ENCODE measurements at places on chromosomes 3 and 15.

- no peaks in the 10 kb centered on the region for H3K27me3 ChIP-seq
- no peak overlapping the region for H3K4me3 ChIP-seq
- no peaks in the 10 kb centered on the region for H3K4me1 ChIP-seq
- peaks cover 3% of the 10 kb centered on the region for H3K36me3 ChIP-seq
- no peak for DNase-seq
- H3K27ac ChIP-seq = no peak overlapping the region
Measured at GRCh38 chr3:47482366-47482765, 6.6 kb upstream of the SCAP start.

DNA sequence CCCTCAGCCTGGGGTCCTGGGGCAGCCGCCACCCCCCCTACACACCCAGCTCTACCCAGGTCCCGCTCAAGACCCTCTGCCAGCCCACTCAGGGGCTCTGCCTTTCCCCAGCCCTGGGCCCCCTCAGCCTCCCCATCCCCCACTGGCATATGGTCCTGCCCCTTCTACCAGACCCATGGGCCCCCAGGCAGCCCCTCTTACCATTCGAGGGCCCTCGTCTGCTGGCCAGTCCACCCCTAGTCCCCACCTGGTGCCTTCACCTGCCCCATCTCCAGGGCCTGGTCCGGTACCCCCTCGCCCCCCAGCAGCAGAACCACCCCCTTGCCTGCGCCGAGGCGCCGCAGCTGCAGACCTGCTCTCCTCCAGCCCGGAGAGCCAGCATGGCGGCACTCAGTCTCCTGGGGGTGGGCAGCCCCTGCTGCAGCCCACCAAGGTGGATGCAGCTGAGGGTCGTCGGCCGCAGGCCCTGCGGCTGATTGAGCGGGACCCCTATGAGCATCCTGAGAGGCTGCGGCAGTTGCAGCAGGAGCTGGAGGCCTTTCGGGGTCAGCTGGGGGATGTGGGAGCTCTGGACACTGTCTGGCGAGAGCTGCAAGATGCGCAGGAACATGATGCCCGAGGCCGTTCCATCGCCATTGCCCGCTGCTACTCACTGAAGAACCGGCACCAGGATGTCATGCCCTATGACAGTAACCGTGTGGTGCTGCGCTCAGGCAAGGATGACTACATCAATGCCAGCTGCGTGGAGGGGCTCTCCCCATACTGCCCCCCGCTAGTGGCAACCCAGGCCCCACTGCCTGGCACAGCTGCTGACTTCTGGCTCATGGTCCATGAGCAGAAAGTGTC, 30.2 kb downstream of the PTPN23 start:
- H3K4me1 ChIP-seq = no peaks in the 10 kb centered on the region
- no peaks in the 10 kb centered on the region for H3K27me3 ChIP-seq
- H3K27ac ChIP-seq = no peak overlapping the region

DNA sequence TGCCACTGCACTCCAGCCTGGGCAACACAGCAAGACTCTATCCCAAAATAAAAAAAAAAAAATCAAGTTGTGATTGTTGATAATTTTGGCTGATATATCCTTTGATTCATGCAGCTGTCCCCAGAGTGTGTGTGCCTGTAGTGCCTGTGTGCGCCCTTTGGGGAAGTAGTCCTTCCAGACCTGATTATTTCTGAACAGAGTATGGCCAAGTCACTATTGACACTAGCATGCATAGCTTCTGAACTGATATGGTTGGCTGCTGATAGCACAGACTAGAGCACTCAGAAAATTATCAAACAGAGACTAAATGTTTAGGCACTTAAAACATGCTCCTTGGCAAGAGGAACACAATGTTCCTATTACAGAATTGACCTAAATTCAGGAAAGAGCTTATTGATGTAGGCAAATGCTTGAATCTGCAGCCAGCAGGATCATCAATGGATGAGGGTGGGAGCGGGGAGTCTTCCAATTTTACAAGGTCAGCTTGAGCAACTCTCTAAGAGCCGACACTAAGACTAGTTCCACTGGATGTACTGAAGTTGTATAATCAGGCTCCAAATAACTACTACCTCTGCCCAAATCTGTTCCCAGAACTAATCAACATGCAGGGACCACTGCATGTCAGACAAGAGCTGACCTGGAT, 17.7 kb upstream of the PTPN9 start:
- no peak for DNase-seq
- no peak overlapping the region for H3K4me3 ChIP-seq
- no peaks in the 10 kb centered on the region for H3K27me3 ChIP-seq
- H3K36me3 ChIP-seq = peaks cover 17% of the 10 kb centered on the region
- H3K4me1 ChIP-seq = no peaks in the 10 kb centered on the region

DNA sequence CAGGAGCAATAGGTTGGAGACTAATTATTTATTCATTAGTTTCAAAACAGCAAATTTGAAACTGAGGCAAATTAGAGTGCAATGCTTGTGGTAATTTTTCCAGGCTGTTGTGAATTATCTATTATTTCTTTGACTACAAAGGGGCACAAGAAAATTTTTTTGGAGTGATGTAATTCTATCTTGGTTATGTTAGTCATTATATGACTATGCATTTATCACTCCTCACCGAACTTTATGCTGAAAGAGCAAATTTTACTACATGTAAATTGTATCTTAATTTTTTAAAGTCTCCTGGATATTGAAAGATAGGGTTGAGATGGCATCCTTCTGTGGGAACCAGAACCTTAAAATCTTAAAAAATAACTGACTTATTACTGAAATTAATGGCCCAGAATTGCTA, 320.0 kb upstream of the ROBO1 start:
- DNase-seq = no peak
- H3K27ac ChIP-seq = no peak overlapping the region
- H3K36me3 ChIP-seq = no peaks in the 10 kb centered on the region
- H3K27me3 ChIP-seq = no peaks in the 10 kb centered on the region
- H3K4me1 ChIP-seq = no peaks in the 10 kb centered on the region
- no peak overlapping the region for H3K4me3 ChIP-seq

GRCh38 chr3:124633524-124633923, 96.7 kb upstream of the UMPS start:
- peaks cover 30% of the 10 kb centered on the region for H3K4me1 ChIP-seq
- no peaks in the 10 kb centered on the region for H3K27me3 ChIP-seq
- DNase-seq = no peak
- peaks cover 4% of the 10 kb centered on the region for H3K36me3 ChIP-seq
- peak overlapping the region; percentile 42 for H3K27ac ChIP-seq

DNA sequence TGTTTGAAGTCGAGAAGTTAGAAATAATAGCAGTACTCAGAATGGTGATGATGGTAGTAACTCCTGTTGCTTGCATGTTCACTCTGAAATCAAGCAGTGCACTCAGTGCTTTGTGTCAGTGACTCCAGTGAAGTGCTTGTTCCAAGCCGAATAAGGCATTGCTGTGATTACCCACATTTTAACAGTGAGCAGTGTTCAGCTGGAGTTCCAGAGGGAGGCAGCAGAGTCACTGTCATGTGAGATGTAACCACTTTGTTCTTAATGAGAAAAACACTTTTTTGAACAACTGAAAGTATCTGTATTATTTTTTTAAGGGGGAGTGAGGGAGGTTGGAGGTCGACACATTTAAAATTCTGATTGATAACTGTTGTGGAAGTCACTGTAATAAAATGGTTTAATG, 3.7 kb downstream of the MDFIC2 start:
- H3K27ac ChIP-seq = no peak overlapping the region
- H3K36me3 ChIP-seq = no peaks in the 10 kb centered on the region
- H3K4me1 ChIP-seq = no peaks in the 10 kb centered on the region

GRCh38 chr15:77243135-77243534, 172.2 kb upstream of the TSPAN3 start:
- no peaks in the 10 kb centered on the region for H3K27me3 ChIP-seq
- no peak for DNase-seq
- no peak overlapping the region for H3K27ac ChIP-seq
- H3K4me1 ChIP-seq = no peaks in the 10 kb centered on the region
- H3K36me3 ChIP-seq = no peaks in the 10 kb centered on the region
- H3K4me3 ChIP-seq = no peak overlapping the region

DNA sequence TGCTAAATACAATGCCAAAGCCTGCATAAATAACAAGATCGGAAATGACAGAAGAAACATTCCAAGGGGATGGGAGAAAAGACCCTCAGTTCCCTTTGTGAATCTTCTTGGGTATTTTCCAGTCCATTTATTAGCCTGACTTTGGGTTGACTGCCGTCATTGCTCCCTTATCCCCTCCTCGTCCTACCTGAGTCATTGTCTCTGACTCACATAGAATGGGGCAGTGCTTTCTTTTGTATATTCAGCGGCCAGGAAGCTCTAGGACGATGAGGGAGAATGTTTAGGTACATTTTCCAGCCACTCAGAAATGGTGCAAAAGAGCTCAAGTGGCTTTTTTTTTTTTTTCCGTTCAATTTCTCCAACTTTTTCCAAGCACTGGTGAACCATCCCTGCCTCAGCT, 71.6 kb downstream of the KAT2B start:
- H3K27ac ChIP-seq = no peak overlapping the region
- no peaks in the 10 kb centered on the region for H3K4me1 ChIP-seq
- no peaks in the 10 kb centered on the region for H3K36me3 ChIP-seq
- peak; percentile 7 for DNase-seq
- H3K4me3 ChIP-seq = no peak overlapping the region
- no peaks in the 10 kb centered on the region for H3K27me3 ChIP-seq

DNA sequence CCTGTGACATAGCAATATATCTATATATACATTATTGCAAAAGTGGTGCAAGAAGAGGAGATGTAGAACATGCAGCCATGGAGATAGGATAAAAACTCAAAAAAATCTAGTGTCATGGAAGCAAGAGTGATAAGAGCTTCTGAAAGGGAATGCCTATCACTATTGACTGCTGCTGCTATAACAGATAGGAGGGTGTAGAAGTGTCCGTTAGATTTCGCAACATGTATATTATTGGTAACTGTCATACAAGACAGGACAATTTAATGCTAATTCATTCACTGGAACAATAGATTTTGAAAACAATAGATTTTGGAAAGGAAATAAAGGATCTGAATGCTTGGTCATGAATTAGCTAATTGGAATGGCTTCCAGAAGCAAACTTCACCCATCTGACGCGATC, 224.5 kb downstream of the ZNF385D start:
- no peak for DNase-seq
- no peaks in the 10 kb centered on the region for H3K27me3 ChIP-seq
- no peaks in the 10 kb centered on the region for H3K4me1 ChIP-seq
- no peaks in the 10 kb centered on the region for H3K36me3 ChIP-seq
- H3K4me3 ChIP-seq = no peak overlapping the region

- no peaks in the 10 kb centered on the region for H3K27me3 ChIP-seq
- no peak for DNase-seq
- H3K27ac ChIP-seq = no peak overlapping the region
- no peak overlapping the region for H3K4me3 ChIP-seq
- H3K36me3 ChIP-seq = peaks cover 3% of the 10 kb centered on the region
Measured at GRCh38 chr15:100559330-100559729, 30.6 kb upstream of the CERS3 start.

- no peak overlapping the region for H3K4me3 ChIP-seq
- H3K27ac ChIP-seq = no peak overlapping the region
- H3K4me1 ChIP-seq = no peaks in the 10 kb centered on the region
Measured at GRCh38 chr3:69033470-69033869, 18.7 kb downstream of the TMF1 start.

- DNase-seq = no peak
- no peaks in the 10 kb centered on the region for H3K4me1 ChIP-seq
- no peaks in the 10 kb centered on the region for H3K36me3 ChIP-seq
- no peaks in the 10 kb centered on the region for H3K27me3 ChIP-seq
- H3K4me3 ChIP-seq = no peak overlapping the region
Measured at GRCh38 chr3:105431200-105431599, 64.5 kb downstream of the ALCAM start.

DNA sequence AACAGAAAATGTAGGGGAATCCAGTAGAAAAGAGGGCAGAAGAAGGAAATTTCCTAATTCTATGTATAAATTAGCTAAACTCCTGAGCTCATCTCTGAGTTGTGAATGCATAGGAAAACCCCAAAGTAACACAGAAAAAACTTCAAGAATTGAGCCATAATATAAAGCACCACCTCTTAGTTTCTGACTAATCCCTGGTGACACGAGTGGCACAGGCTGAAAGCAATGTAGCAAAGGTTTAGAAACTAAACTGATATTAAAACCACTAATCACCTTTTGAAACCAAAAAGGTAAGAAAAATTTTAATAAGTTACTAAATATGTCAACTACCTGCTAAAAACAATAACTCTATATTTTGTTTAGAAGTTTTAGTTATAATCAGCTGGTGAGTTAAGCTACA, 255.6 kb upstream of the NECTIN3 start:
- peaks cover 3% of the 10 kb centered on the region for H3K4me1 ChIP-seq
- no peak for DNase-seq
- H3K27ac ChIP-seq = no peak overlapping the region

DNA sequence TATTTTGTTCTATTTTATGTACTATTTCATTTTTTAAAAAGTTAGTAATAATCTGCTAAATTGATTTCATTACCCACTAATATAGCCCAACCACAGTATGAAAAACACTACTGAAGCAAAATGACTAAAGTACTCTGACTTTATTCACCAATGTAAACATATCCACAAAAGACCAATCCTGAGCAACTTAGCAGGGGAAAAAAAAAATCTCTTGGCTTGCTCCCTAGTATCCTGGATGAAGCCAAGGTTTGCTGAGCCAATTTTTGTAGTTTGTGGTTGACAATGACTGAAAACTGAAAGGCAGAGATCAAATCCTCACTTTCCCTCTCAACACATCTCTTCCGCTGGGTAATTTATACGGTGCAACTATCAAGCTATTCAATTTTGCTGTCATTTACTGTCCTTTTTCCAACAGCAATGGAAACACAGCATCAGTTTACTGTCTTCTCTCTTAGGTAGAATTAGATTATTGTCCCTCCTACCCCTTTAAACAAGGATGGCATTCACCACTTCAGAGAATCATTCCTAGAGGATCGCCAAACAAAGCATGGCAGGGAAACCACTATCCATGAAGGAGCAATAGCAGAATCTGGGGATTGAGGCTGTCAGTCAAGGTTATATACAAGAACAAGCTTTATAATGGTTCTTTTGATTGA, 149.7 kb downstream of the THRB start:
- no peak for DNase-seq
- H3K36me3 ChIP-seq = no peaks in the 10 kb centered on the region
- no peak overlapping the region for H3K4me3 ChIP-seq
- H3K27me3 ChIP-seq = no peaks in the 10 kb centered on the region

DNA sequence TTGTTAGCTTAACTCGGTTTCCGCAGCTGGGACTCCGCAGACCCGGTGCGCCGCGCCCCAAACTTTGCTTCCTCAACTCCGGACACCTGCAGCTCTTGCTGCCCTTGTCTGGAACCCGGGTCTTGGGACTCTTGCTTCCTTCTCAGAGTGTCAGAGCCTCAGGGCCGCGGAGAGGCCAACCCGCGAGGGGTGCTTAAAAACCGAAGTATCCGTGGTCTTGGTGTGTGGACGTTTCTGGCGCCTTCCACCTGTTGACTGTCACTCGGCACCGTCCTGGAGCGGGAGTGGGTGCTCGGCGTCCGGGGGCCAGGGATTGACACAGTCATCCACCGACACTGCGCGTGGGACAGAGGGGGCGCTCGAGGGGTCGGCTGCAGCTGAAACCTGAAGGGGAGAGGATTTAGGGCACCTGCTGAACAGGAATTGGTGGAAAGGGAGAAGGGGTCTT, 386 bp downstream of the SQOR start:
- H3K27me3 ChIP-seq = peaks cover 15% of the 10 kb centered on the region
- no peak for DNase-seq
- H3K36me3 ChIP-seq = no peaks in the 10 kb centered on the region
- H3K4me1 ChIP-seq = peaks cover 7% of the 10 kb centered on the region
- H3K4me3 ChIP-seq = peak overlapping the region; percentile 55
- no peak overlapping the region for H3K27ac ChIP-seq

GRCh38 chr3:179666436-179667035, 13.7 kb downstream of the USP13 start:
- H3K27ac ChIP-seq = no peak overlapping the region
- H3K36me3 ChIP-seq = no peaks in the 10 kb centered on the region
- no peaks in the 10 kb centered on the region for H3K27me3 ChIP-seq
- no peak for DNase-seq
- H3K4me3 ChIP-seq = no peak overlapping the region
